Muscle of back (tissue), 13 donors: ENCODE measurements at places on chromosomes 3 and 15. TPM values are rescaled to one million over a fixed set of nuclear protein-coding genes. Genes with fewer than 3 reads are reported as not detected.

The PLSCR2 gene
- 0.28 TPM for polyA plus RNA-seq

- no peak for DNase-seq
These were observed 174.6 kb upstream of the NR2E3 start for GRCh38 chr15:71635735-71636134.

GRCh38 chr3:170419557-170420087, 954 bp downstream of the CLDN11 start:
- DNase-seq = peak; percentile 52

- peak; percentile 26 for DNase-seq
These were observed 241.6 kb downstream of the NLGN1 start for GRCh38 chr3:173639098-173639497.

DNA sequence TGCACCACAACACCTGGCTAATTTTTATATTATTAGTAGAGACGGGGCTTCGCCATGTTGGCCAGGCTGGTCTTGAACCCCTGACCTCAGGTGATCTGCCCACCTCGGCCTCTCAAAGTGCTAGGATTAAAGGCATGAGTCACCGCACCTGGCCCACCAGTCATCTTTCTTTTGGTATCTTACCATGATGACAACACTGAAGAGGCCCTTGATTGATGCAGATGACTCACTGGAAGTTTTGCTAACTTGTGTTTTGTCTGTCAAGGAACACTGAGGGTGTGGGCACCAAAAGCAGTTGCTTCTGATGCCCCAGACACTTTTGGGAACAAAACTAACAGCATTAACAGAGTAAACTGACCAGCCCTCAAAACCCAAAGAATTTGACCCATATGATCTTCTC, 88.3 kb downstream of the MYO5A start:
- DNase-seq = no peak

- peak; percentile 53 for DNase-seq
These were observed 130.5 kb downstream of the KLF13 start for GRCh38 chr15:31457161-31457560.
